ENCODE measurements at places on chromosomes 4 and X.
A peak's percentile ranks its signal among the peaks of the same experiment; 100 is the strongest.

- DNase-seq, result no peak
Measured at GRCh38 chrX:17591741-17592110, 145.6 kb upstream of the SCML1 start.

GRCh38 chr4:28523681-28524190, 1663.1 kb downstream of the STIM2 start:
- DNase-seq, result no peak

DNA sequence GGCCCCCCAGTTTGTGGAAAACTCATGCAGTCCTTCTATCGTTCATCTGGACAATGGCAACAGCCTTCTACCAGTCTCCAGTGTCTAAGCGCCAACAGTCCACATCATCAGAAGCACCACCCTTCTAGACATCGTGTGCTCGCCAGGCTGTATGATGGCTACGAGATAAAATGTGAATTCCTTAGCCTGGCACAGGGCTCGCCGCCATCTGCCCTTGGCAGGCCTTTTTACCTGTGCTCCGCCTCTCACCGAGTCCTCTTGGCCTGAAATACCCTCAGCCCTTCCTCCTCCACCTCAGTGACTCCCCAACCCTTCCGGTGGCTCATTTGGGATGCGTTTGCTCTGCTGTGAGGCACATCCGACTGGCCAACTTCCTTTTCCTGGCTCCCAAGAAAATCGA, 15.9 kb upstream of the STS start:
- DNase-seq, result no peak

DNA sequence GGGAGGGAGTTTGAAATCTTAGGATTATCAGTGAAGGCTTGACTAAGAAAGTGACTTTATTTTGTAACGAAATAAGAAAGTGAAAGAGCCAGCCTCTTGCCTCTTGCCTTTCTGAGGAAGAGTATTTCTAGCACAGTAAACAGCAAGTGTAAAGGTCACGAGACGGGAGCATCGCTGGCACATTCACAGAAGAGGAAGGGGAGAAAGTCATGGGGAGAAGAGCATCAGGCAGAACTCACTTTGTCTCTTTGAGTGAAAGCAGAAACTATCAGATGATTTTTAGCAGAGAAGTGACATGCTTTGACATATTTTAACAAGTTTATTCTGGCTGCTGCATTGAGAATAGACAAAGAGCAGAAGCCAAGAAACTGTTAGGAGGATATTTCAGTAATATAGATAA, 313.8 kb downstream of the CAMK2D start:
- DNase-seq, result no peak

GRCh38 chr4:90317785-90318184, 190.6 kb downstream of the CCSER1 start:
- no peak for DNase-seq

GRCh38 chr4:38164346-38164745, 204.1 kb downstream of the PTTG2 start:
- no peak for DNase-seq

GRCh38 chr4:87565746-87566145, 36.6 kb upstream of the SPARCL1 start:
- DNase-seq, result no peak

DNA sequence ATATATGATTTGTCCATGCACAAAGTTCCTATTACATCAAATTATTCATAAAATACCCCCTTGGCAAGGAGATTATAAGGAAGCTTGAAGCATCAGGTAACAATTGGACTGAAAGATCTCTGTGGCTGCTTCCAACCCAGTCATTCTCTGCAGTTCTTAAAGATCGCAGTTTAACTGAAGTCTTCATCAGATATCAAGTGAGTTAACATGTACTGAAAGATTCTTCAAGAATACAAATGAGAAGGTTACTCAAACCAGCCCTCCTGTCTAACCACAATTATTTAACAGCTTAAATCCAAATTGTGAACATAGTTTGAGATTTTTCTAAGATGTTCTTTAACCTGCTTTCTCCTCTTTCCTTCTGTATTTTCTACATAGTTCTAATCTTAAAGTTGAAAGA, 56.1 kb downstream of the SLC10A7 start:
- no peak for DNase-seq

DNA sequence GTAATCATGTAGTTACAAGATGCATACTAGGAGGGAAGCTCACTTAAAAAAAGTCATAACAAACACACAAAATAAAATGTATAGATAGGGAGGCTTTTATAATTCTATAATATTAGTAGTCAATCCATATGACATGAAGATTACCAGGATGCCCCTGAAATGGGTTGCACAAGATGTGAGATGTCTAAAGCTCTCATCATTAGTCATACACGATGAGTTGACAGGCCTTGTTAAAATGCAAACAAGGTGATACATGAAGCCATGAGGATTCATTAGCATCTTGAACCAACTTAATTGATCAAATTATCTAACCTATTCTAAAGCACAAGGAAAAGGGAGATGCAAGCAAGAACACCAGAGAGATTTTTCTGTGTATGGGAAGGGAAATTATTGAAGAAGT, 470.2 kb downstream of the IQCM start:
- no peak for DNase-seq

DNA sequence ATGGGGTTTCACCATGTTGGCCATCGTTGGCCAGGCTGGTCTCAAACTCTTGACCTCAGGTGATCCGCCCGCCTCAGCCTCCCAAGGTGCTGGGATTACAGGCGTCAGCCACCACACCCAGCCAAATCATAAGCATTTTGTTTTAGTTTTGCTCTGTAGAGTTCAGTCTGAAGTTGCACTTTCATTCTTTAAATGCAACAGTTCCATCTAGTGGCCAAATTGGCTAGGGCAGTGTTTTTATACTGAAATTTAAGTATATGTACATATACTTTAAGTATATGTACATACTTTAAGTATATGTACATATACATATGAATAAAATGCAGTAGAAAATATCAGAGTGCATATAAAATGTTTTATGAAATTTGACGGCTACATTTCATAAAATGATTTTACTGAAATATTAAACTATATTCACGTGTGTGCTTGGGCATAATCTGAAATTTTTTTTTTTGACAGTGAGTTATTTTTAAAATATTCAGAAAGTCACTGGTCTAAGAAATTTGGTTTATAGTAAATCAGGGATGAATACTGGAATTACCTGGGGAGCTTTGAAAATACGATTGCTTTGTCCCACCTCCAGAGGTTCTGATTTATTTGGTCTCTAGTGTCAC, 145.5 kb downstream of the NWD2 start:
- no peak for DNase-seq

- no peak for DNase-seq
Measured at GRCh38 chrX:138026211-138026610, 460.3 kb downstream of the ZIC3 start.

GRCh38 chr4:21134994-21135393, 434.7 kb downstream of the PACRGL start:
- DNase-seq, result no peak

DNA sequence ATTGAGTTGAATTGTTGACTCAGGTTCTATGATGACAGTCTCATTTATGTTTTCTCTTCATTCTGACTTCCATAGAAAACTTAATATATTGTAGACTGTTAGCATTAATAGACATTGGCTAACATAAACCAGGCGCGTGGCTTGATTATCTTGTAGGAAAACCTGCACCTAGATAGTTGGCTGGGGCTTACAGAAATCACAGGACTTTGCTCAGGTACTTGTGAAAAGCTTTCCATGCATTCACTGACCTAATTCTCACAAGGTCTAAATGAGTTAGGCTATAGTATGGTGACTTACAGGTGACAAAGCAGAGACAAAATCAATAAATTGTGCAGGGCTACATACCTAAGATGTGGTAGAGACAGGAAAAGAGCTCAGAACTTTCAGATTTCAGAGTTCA, 212.8 kb downstream of the GPAT3 start:
- no peak for DNase-seq

DNA sequence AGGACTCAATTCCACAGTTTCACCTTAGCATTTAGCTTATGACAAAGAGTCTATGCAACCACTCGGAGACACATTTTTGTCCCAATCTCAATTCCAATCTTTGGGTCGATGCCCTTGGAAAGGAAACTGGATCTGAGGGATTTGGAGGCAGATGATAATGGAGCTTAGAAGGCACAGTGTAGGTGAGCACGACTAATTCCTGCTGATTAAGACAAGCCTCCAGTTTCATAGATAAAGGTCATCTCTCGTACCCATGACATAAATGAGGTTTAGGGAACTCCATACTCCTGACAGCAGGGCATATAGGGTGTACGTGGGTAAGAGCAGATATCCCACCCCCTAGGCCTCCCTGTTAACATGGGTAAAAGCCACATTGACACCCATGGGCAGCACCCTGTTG, 24.4 kb upstream of the ZNF718 start:
- no peak for DNase-seq

DNA sequence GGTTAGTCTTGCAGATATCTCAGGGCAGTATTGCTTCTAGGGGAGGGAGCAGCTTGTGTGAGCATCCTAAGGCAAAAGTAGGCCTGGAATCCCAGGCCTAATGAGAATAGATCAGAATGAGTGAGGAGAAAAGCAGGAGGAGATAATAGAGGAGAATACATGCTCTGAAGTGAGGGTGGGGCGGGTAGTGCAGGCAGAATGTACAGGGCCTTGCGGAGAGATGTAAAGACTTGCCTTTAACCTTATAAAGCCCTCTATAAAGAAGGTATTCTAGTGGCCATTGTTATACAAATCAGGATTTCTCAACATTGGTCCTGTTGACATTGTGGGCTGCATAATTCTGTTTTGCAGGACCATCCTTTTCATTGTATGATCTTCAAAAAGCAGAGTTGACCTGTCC, 855.3 kb downstream of the PCDH7 start:
- DNase-seq, result no peak

DNA sequence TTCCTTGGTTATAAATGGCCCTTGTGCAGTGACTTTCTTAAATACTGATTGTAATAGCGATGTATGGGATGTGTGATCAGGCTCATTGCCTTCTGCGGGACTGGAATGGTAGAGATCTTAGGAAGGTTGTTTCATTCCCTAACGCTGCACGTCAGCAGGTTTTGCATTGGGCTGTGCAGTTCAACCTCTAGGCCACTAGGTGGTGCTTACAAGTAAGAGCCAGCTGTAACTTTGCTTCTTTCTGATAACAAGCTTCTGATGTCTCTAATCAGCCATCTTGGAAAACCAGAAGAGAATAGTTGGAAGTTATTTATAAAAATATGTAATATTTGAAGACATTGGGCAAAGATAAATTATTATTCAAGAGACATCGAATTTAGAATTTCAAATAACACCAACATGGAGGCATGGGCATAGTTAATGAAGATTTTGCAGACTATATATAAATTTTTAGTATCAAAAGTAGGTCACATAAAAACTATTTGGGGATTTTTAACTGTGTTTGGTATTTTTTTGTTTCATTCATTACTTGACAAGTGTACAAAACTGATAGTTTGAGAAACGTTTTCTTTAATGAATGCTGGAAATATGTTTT, 339.7 kb upstream of the PCDH7 start:
- peak; percentile 39 for DNase-seq

DNA sequence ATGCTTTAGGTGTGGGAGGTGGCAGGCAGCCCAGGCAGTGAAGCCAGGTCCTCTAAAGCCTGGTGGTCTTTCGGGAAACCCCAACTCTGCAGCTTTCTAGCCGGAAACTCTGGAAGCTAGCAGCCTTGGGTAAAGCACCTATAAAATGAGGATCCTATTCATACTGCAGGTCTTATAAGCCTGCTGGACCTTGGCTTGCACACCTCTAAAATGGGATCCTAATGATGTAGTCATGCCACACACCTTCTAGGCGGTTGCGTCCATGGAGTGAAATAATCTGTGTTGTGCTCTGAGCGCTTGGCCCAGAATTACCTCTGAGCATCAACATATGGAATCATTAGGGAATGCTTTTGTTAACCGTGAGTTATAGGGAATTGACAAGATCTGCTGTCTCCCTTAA, 36.0 kb upstream of the STS start:
- no peak for DNase-seq

GRCh38 chr4:134337574-134337973, 136.0 kb upstream of the PABPC4L start:
- no peak for DNase-seq

GRCh38 chr4:42724451-42724850, 67.5 kb upstream of the ATP8A1 start:
- no peak for DNase-seq

DNA sequence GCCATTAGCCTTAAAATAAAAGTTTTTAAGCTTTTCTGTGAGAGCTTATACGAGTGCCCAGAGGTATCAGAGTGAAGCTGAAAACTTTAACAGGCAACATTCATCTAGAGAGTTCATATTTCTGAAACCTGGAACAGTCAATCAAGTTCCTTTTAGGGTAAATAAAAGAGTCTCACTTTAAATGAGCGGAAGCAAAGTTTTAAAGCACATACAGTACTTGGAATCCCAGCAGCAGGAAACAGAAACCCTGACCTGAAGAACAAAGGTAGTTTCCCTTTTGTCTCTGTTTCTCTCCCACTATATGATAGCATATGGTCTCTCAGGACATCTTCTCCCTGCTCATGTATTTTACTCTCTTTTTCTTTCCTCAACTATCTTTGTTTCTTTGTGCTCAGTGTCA, 153.0 kb downstream of the ASB9 start:
- no peak for DNase-seq

DNA sequence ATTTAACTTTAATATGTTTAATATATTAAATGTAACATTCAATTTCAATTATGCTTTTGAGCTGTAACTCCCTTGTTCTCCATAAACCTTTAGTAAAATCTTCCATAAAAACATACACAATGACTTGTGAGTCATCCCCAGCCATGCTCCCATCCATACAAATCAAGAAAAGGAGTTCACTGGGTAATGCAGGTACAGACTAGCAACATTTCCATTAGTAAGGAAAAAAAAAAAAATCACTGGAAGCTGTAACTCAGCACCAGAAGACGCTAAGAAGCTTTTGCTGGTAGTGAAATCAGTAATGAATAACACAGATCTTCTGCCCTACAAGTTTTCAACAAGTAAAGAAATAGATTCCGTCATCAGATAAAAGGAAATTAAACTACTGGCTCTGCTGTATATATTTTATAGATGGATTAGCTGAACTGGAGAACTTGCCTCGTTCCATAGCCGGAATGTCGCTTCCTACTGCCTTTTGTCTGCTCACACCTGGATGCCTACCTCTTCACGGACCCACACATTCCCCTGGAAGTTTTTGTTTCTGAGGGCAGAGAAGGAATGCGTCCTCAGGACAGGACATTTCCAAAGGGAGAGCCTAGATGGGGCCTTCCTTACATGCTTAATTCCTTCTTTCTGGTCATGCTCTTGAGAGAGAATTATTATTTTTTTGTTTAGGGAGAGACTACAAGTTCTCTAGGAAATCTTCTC, 298.4 kb upstream of the ANKRD50 start:
- DNase-seq, result no peak

GRCh38 chrX:13985697-13986435, 43.8 kb downstream of the GEMIN8 start:
- DNase-seq, result no peak

DNA sequence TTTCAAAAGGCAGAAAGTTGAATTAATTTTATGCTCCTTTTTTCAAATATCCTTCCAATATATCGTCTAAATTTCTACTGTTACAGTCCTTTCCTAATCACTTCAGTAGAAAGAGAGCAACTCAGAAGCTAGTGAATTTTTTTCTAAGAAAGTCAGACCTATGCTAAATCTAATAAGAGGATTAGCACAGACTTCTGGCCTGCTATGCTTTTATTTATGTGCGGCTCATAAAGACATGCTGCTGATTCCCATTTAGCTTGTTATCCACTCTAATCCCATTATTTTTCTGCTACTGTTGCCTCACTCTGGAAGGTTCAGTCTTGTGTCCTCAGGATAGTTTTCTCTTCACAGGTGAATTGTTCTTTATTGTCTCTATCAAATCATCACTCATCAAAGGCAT, 473.5 kb upstream of the FAM241A start:
- DNase-seq, result no peak

Data from GDM1 (cell line).